RWPE2 (cell line): ENCODE measurements at places on chromosomes 1 and 21.

DNA sequence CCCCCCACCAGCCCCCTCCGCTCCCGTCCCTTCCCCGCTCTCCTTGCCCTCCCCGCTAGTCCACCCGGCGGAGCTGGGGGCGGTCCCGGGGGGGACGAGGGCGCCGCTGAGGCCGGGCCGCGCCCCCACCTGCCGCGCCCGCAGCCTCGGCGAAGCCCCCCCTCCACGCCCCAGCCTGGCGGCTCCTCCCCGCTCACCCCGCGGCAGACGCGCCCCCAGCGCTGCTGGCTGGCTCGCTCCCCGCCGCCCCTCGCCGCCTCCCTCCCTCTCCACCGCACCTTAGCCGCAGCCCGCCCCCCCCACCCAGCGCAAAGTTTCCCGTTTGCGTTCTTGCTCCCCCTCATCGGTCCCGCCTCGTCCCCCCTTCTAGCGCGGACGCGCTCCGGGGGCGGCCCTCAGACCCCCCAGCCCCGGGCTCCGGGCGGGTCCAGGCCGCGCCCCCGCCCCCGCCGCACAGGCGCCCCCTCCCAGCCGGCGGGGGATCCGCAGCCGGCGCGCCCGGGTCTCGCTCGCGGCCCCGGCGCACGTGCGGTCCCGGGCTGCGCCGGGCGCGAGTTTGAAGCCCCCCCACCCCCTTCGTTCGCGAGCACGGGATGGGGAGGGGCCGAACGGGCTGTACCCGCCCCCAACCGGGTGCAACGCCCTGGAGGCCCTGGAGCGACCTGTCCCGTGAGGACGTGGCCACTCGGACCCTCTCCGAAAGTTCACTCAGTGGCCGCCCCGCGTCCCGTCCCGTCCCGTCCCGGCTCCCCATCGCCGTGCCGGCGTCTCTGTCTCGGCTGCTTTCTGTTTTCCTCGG is 623 bp downstream of the PTPRF start:
- no peak for DNase-seq

DNA sequence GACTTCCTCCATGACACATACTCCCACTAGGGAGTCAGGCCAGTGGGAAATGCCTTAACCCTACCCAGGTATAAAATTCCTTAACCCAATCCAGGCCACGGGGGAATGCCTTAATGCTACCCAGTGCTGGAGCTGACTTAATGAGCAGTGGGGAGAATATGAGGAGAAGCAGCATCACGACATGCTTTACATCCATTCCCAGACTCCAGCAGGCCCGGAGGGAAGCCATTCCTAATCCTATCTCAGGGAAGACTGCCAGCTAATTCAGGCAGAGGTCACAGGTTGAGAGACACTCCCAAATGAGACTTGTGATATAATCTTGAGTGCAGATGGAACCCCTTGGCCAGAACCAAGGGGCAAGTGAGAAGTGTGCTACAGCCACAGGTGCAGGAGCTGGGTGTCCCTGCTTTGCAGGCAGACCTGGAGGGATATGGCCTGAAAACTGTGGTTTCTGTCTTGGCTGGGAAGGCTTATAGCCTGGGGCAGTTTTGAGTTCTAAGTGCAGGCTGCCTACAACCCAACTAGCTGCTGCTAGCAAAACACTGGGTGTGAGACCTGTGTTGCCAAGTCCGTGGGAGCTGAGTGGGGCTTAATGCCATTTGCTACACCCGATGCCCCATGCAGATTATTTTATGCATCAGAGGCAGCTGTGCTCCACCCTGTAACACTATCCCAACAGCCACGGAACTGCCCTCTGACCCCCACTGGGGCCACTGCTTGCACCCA is 45.1 kb upstream of the GUCA2A start:
- DNase-seq, result no peak

DNA sequence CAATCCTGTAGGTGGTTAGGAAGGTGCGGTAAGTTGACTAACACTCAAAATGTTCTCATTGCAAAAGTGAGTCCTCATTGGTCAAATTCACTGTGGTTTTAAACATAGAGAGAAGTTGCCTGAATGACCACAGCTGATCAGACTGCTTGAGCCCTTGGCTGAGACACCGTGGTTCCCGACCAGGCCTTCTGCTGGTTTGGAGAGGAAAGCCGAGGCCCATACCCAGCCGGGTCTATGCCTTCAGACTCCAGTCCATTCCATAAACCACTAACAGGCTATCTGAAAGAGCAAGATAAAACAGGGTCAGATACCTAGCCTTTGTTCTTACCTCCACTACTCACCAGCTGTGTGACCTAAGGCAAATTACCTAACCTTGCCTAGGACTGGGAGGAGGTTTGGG is 133.9 kb downstream of the LMX1A start:
- no peak for DNase-seq

GRCh38 chr1:205047764-205048231 is 4.8 kb downstream of the CNTN2 start:
- no peak for DNase-seq

- DNase-seq, result peak; percentile 50
Observed at GRCh38 chr1:109788695-109789521, 25.2 kb upstream of the EPS8L3 start.

GRCh38 chr1:207393610-207394009 is 60.5 kb upstream of the CR2 start:
- peak; percentile 74 for DNase-seq

- no peak for DNase-seq
Observed at GRCh38 chr1:243796016-243796415, 54.0 kb downstream of the AKT3 start.

GRCh38 chr1:57987523-57987922 is 559.0 kb downstream of the OMA1 start:
- DNase-seq, result no peak

DNA sequence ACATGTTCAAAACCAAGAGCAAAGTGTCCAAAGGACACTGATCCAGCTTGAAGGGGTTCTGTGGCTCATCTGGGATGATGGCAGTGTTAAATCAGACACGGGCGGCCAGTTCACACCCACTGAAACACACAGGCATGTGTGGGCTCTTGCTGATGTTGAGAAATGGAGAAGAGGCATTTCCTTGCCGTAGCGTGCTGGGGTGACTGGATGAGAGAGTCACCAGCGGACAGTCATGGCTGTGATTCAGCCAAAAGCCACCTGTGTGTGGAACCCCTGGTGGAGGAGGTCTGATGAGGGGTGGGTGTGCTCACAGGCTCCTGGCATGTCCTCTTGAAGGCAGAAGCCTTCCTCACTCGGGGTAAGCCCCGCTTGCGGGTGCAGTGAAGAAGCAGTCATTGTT is 7.2 kb downstream of the C1orf35 start:
- DNase-seq, result no peak

GRCh38 chr1:162303004-162303344 is 73.7 kb downstream of the SPATA46 start:
- DNase-seq, result no peak

GRCh38 chr1:96236156-96236739 is 485.3 kb upstream of the PTBP2 start:
- no peak for DNase-seq

DNA sequence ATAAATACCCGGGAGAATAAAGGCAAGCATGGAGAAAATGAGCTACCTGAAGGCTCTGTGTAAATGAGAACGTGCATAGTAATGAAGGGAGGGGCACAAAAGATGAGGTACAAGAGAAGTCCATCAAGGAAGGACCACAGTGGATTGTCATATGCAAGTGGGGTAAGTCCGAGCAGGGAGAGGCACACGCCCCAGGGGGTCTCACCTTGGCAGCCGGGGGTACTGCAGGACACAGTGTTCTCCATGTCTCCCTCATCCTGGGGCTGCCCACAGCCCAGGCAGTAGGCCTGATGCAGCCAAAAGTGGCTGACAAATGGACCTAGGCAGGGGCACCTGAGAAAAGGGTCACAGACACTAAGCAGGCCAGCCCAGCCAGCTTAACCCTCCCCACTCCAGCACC is 10.0 kb downstream of the DCST2 start:
- peak; percentile 45 for DNase-seq

DNA sequence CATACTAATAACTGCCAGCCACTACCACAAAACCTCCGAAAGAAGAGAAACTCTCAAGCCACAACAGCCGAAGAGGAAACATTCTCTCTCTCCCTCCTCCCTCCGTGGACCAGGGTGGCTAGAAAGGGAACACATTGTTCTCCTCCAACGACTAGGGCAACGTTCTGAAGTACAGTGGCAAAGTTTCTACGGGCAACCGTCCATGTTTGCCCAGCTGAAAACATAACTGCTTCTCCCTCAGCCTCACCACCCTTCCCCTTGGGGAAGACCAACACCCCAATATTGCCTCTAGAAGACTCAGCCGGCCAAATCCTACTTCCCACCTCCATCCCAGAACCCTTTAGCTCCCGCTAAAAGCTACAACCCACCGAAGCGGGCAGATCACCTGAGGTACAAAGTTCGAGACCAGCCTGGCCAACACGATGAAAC is 2.0 kb downstream of the GLUL start:
- DNase-seq, result no peak

- no peak for DNase-seq
Observed at GRCh38 chr1:19120070-19120469, 90.0 kb downstream of the UBR4 start.

DNA sequence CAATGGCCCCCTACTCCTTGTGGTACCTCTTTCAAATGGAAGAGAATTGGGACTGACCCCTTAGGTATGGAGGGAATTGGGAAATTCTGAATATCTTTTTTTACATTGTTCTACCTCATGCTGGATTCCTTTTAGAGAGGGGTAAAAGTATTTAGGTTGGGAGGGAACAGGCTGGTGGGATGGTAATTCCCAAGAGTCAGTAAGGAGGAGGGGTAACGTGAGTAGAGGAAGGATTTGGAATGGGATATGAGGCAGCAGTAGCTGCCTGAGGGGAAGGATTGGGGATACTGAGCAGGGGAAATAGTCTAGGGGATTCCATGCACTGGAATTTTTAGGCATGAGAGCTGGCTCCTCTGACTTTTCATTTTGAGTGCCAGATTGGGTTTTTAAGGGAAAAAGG is 3.8 kb upstream of the AADACL3 start:
- DNase-seq, result no peak

DNA sequence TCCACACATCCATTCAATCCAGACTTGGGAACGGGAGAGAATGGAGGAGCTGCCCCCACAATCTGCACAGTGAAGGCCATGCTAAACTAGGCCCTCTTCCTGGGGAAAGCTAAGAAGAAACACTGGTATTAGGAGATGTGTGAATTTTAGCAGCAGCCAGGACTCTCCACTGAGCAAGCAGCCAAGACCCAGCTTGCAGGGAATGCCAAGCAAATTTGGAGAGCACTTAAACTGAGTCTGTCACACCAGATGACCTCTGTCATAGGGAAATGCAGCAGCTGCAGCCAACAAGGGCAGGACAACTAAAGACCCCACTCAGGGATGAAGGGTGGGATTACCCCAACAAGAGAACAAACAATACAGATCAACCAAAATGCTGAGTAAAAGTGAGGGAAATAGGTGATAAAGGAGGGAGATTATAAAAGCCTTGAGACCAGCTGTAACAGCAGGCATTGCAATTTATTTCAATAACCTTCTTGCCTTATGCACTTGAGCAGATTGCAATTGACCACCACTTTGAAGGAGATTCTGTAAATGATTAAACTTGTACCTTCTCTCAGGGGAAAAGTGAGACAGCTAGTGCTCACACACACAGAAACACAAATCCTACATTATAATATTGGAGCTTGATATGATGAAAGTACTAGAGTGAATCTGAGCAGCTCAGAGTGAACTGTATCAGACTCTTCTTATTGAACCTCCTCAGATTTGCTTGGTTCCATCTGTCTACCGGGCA is 2.5 kb upstream of the CLCA1 start:
- DNase-seq, result no peak

GRCh38 chr1:96427616-96428015 is 294.0 kb upstream of the PTBP2 start:
- DNase-seq, result no peak

GRCh38 chr1:36387141-36387949 is 1.6 kb upstream of the STK40 start:
- no peak for DNase-seq

DNA sequence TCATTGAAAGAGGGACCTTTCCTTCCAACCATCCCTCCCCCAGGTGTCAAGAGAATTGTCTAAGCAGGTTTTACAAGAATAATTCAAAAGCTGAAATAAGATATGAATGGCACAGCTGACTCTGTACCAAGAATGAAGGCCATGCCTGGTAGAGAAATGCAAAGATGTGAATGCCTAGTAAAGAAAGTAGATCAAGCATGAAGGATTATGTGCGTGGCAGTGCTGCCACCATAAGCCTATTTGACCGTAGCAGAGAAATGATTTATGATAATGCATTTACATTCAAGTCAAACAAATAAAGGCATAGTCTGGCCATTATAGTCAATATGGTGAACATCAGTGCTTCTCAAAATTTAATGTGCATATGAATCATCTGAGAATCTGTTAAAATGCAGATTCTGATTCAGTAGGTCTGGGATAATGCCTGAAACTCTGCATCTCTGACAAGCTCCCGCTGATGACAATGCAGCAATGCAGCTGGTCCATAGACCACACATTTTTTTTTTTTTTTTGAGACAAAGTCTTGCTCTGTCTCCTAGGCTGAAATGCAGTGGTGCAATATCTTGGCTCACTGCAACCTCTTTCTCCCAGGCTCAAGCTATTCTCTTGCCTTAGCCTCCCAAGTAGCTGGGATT is 16.6 kb upstream of the CLCA4 start:
- DNase-seq, result no peak

DNA sequence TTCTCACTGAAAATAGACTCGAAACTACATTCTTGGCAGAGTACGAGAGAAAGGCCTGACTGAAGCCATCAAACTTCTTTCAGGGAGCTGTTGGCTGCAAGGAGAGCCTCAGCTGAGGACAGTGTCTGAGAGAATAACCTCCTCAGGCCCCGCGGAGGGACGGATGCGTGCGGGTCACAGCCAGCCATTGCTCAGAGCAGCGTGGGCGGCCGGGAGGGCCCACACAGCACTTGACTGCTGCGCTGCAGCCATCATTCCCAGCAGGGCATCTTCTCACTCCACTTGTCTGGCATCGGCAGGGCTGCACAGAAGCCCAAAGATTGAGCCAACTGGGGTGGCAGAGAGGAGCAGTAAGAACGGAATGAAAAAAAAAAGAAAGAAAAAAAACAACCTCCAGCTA is 113.5 kb downstream of the XCL2 start:
- DNase-seq, result no peak

DNA sequence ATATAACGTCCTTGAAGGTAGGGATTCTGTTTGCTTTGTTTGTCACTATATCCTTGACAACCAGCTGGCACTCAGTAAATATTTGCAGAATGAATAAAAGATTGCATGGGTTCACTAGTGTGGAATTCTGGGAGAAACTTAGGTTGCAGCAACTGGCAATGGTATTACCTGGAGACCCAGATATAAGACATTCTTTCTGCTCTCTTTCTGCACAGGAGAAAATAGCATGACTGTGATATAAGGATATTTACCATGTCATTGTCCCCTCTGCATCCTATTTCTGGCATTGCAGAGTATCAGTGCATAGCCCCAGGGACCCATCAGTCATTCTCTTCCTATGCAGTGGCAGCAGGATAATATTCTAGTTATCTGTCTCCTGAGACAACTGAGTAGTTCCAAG is 308.9 kb upstream of the LRRC7 start:
- no peak for DNase-seq

GRCh38 chr1:52266507-52266906 is 99.5 kb downstream of the CC2D1B start:
- no peak for DNase-seq

- no peak for DNase-seq
Observed at GRCh38 chr1:93353286-93353685, 7.6 kb downstream of the DR1 start.
